ENCODE measurements at places on chromosomes 1 and 21.

DNA sequence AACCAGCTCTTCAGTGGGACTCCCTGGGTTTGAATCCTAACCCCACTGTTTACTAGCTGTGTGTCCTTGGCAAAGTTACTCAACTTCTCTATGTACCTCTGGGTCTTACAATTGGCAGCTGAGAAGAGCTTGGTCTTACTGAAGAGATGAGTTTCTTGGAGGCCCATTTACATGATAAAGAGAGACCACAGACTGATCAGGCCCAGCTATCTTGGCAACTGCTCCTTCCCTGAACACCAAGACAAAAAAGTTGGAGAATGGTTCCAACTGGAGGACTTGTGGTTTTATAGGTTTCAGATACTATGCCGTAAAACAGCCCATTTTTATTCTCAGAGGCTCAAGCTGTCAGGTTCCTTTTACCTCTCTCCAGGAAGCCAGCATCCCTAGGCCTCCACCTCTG, 24.8 kb upstream of the CNIH3 start:
- no peak for DNase-seq

DNA sequence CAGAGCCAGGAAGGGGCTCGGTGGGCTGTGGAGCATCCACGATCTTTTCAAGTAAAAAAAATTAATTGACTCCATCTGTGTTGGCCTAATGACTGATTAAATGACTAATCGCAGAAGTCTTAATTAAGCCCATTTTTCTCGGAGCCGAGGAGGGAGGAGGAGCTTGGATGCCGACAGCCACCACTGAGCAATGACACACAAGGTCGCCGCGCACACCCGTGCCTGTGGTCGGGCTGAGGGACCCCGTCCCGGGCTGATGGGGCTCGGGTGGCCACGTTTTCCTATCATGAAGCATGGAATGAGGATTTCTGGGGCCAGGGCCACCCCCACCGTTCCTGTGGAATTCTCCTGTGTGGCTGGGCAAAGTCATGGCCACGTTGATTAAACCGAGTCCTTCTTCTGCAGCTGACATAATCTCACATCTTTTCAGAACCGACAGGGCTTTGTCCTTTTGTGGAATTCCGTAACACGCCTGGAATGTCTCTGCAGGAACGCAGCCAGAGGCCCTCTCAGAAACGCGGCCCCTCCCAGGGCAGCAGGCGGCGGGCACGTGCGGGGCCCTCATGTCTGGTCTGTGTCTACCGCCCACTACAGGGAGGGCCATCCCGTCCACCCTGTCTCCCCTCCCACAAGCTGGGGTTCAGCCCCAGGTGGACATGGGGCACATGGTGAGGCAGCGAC, 60.7 kb downstream of the MORN1 start:
- no peak for DNase-seq

DNA sequence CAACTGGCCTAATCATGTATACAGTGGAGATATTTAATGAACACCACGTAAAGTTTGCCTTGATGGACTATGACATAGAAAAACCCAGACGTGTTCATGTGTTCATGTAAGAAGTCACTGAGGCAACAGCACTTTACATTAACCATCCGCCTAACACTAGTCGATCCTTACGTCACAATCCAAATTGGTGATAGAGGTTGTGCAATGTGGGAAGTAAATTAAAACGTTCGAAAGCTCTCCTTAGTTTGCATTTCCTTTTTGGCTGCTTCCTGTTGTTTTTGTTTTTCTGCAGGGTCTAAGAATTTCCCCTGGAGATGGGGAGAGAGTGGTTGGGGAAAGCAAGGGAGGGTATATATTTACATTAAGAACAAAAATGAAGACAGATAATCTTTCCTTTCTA, 587.5 kb upstream of the ADGRL2 start:
- no peak for DNase-seq

DNA sequence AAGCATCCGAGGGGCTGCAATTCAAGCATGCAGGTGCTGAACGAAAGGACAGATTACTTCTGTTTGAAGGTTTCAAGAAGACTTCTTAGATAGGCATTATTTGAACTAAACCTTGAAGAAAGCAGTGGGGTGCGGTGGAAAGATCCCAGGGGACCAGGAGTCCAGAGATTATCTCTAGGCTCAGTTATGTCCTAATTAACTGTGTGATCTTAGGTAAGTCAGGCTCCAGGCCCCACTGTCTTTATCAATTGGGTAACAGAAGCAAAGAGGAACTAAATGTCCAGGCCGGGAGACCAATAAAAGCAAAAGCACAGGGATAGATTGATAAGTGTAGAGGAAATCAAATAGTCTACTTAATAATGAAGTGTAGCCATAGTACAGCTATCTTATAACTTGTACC, 72.9 kb upstream of the CDC42BPA start:
- no peak for DNase-seq

DNA sequence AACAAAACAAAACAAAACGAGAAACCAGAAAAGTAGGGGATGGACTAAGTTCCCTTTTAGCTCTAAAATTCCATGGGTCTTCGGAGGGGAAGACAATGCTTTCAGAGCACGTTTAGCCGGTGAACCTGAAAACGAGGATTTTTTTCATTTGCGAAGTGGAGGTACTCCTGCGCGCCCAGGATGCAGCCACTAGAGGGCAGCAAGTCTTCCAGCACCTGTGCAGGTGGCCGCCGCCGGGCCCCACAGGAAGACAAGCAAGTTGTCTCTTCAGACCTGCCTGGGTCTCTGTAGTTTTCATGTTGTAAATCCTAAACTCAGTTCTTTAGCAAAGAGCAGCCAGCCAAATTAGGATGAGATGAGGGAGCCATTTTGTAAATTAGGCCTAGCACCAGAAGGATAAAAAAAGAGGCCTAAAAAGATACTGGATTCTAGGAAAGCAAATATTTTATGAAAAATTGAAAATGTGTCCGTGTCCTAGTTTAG, 17.7 kb upstream of the SNX27 start:
- no peak for DNase-seq

DNA sequence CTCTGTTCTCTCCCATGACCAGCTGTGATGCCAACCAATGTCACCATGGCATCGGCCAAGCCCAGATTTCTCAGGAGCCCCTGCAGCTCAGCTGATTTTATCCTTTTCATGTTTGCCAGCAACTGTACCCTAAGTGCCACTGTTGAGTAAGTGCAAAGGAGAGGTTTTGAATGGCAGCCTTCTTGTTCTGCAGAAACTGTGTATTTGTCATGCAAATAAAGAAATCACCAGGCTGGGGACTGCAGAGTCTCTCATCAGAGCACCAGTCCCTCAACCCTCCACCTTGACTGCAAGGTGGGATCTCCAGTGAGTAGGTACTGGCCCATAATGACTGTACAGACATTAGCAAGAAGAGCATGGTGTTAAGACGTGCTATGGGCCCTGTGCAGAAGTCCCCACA, 26.6 kb downstream of the C8B start:
- DNase-seq, result no peak

Measured in epithelial cell of prostate (primary cell).